CD4-positive, alpha-beta T cell (primary cell): ENCODE measurements at places on chromosomes 3 and 15. TPM values are rescaled to one million over a fixed set of nuclear protein-coding genes. Genes with fewer than 3 reads are reported as not detected.

- H3K4me3 ChIP-seq, result no peak overlapping the region
- H3K36me3 ChIP-seq, result no peaks in the 10 kb centered on the region
- DNase-seq, result no peak
- no peaks in the 10 kb centered on the region for H3K4me1 ChIP-seq
- no peaks in the 10 kb centered on the region for H3K27me3 ChIP-seq
Measured at GRCh38 chr3:99551520-99551919, 86.9 kb upstream of the COL8A1 start.

DNA sequence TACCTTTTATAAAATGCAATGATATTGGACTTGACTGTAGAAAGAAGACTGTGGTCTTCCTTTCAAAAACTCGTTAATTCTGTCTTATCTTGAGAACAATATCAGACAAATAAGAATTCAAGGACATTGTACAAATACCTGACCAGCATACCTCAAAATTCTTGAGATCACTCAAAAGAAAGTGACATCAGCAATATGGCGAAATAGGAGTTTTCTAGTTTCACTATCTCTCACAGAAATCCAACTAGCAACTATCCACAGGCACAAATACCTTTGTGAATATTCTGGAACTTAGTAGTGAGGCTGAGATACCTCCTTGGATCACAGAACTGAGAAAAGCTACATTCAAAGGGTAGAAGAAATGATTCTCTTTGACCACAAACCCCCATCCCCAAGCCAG, 419.7 kb downstream of the ZNF385D start:
- no peak overlapping the region for H3K4me3 ChIP-seq
- no peaks in the 10 kb centered on the region for H3K4me1 ChIP-seq
- no peaks in the 10 kb centered on the region for H3K36me3 ChIP-seq
- no peak for DNase-seq

Gene CCR8
- 2.1 TPM for total RNA-seq

- no peaks in the 10 kb centered on the region for H3K27me3 ChIP-seq
- no peaks in the 10 kb centered on the region for H3K36me3 ChIP-seq
- no peaks in the 10 kb centered on the region for H3K4me1 ChIP-seq
- DNase-seq, result no peak
Measured at GRCh38 chr3:36212251-36212650, 168.1 kb upstream of the STAC start.

Gene ITIH1
- total RNA-seq, result not detected

Gene SPATA12
- not detected for total RNA-seq

GRCh38 chr15:64781299-64781698, 5.9 kb upstream of the RBPMS2 start:
- H3K4me1 ChIP-seq, result peaks cover 7% of the 10 kb centered on the region
- H3K27me3 ChIP-seq, result peaks cover 3% of the 10 kb centered on the region
- H3K36me3 ChIP-seq, result no peaks in the 10 kb centered on the region
- no peak overlapping the region for H3K4me3 ChIP-seq
- no peak overlapping the region for H3K27ac ChIP-seq
- DNase-seq, result no peak

Gene CCR4
- 76.2 TPM for total RNA-seq

Gene CASR
- total RNA-seq, result 0.03 TPM

GRCh38 chr15:73844356-73844755, 29.0 kb upstream of the TBC1D21 start:
- no peak overlapping the region for H3K27ac ChIP-seq
- no peak for DNase-seq
- no peaks in the 10 kb centered on the region for H3K4me1 ChIP-seq
- no peaks in the 10 kb centered on the region for H3K36me3 ChIP-seq
- peaks cover 22% of the 10 kb centered on the region for H3K27me3 ChIP-seq

DNA sequence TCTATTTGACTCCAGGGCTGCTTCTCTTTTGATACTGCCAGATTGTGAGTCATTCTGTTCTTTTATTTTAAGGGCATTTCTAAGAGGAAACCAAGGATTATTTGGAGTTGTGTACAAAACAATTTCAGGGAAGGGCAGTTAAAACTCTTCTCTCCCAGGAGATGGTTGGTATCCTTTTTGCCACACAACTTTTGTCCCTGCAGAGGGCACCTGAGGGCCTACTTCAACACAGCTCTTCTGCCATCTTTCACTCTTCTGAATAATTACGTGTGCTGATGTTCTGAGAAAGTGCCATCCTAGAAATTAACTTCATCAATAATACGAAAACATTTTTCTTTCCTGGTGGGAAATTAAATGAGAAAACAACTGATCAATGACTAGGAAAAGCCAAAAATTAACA, 75.7 kb upstream of the GADL1 start:
- no peak overlapping the region for H3K27ac ChIP-seq
- H3K27me3 ChIP-seq, result no peaks in the 10 kb centered on the region
- no peaks in the 10 kb centered on the region for H3K4me1 ChIP-seq
- H3K36me3 ChIP-seq, result no peaks in the 10 kb centered on the region
- no peak overlapping the region for H3K4me3 ChIP-seq
- peak; percentile 24 for DNase-seq

DNA sequence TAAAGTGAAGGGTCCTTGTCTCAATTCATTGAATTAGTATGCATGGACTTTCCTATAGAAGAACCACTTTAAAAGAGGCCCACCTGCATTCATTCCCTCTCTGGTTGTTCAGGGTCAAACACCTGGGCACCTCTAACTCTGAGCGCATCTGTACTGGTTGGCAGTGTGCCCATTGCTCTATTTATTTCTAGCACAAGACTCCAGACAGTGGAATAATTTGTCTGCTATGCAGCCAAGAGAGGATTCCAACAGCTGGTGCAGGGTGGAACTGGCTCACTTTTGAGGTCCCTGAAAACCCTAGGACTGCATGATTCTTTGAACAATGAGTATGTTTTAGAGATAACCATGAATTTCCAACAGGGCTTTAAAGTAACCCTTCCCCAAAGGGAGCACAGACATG, 57.9 kb downstream of the CCDC33 start:
- no peak overlapping the region for H3K27ac ChIP-seq
- H3K36me3 ChIP-seq, result no peaks in the 10 kb centered on the region
- DNase-seq, result no peak
- no peaks in the 10 kb centered on the region for H3K4me1 ChIP-seq
- no peak overlapping the region for H3K4me3 ChIP-seq
- H3K27me3 ChIP-seq, result peaks cover 14% of the 10 kb centered on the region

- no peak overlapping the region for H3K4me3 ChIP-seq
- no peaks in the 10 kb centered on the region for H3K4me1 ChIP-seq
- H3K27ac ChIP-seq, result no peak overlapping the region
- no peaks in the 10 kb centered on the region for H3K27me3 ChIP-seq
Measured at GRCh38 chr3:78974181-78974790, 793.5 kb downstream of the ROBO1 start.

GRCh38 chr15:100723315-100723801, 121.0 kb downstream of the ASB7 start:
- no peak for DNase-seq
- H3K36me3 ChIP-seq, result no peaks in the 10 kb centered on the region
- no peak overlapping the region for H3K4me3 ChIP-seq
- no peaks in the 10 kb centered on the region for H3K27me3 ChIP-seq

GRCh38 chr3:146156095-146156494, 4.9 kb downstream of the PLOD2 start:
- peaks cover 28% of the 10 kb centered on the region for H3K27me3 ChIP-seq
- no peak overlapping the region for H3K4me3 ChIP-seq
- no peak for DNase-seq
- peaks cover 7% of the 10 kb centered on the region for H3K4me1 ChIP-seq
- H3K27ac ChIP-seq, result no peak overlapping the region

DNA sequence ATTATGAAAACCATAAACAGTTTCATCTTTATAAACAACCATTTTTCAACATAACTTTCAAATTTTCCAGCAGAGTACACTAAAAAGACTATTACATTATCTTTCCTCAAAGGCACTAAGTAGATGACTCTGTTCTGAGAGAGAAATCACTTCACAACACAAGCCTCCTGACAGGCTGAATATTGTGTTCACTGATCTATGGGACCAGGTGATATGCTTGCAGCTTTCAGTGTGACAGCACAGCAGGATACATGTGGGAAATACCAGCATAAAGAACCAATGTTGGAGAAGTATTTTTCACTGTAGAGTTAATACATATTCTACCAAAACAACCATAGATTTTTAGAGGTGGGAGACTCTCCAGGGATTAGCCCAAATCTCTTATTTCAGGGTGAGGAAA, 350.6 kb downstream of the PLCL2 start:
- H3K4me1 ChIP-seq, result no peaks in the 10 kb centered on the region
- no peaks in the 10 kb centered on the region for H3K36me3 ChIP-seq
- no peak overlapping the region for H3K4me3 ChIP-seq
- DNase-seq, result no peak
- no peaks in the 10 kb centered on the region for H3K27me3 ChIP-seq
- peak overlapping the region; percentile 14 for H3K27ac ChIP-seq

GRCh38 chr15:60804986-60805949, 326.3 kb upstream of the ICE2 start:
- no peaks in the 10 kb centered on the region for H3K36me3 ChIP-seq
- H3K27ac ChIP-seq, result no peak overlapping the region
- H3K4me3 ChIP-seq, result no peak overlapping the region
- H3K4me1 ChIP-seq, result peaks cover 58% of the 10 kb centered on the region
- no peak for DNase-seq
- H3K27me3 ChIP-seq, result no peaks in the 10 kb centered on the region

GRCh38 chr15:36815786-36816185, 236.4 kb downstream of the CDIN1 start:
- no peaks in the 10 kb centered on the region for H3K36me3 ChIP-seq
- H3K4me1 ChIP-seq, result no peaks in the 10 kb centered on the region
- no peak overlapping the region for H3K27ac ChIP-seq
- no peaks in the 10 kb centered on the region for H3K27me3 ChIP-seq

GRCh38 chr3:127488740-127489139, 101.8 kb downstream of the TPRA1 start:
- no peak overlapping the region for H3K4me3 ChIP-seq
- H3K27ac ChIP-seq, result no peak overlapping the region
- H3K27me3 ChIP-seq, result peaks cover 9% of the 10 kb centered on the region
- no peaks in the 10 kb centered on the region for H3K36me3 ChIP-seq
- no peak for DNase-seq
- H3K4me1 ChIP-seq, result peaks cover 2% of the 10 kb centered on the region

- no peak overlapping the region for H3K27ac ChIP-seq
- no peaks in the 10 kb centered on the region for H3K4me1 ChIP-seq
- H3K36me3 ChIP-seq, result no peaks in the 10 kb centered on the region
- no peaks in the 10 kb centered on the region for H3K27me3 ChIP-seq
- DNase-seq, result no peak
Measured at GRCh38 chr3:171615686-171616085, 155.5 kb upstream of the TNIK start.

- no peaks in the 10 kb centered on the region for H3K27me3 ChIP-seq
- no peak overlapping the region for H3K4me3 ChIP-seq
- DNase-seq, result no peak
- H3K36me3 ChIP-seq, result no peaks in the 10 kb centered on the region
Measured at GRCh38 chr3:146542179-146542578, 2.2 kb downstream of the PLSCR1 start.

DNA sequence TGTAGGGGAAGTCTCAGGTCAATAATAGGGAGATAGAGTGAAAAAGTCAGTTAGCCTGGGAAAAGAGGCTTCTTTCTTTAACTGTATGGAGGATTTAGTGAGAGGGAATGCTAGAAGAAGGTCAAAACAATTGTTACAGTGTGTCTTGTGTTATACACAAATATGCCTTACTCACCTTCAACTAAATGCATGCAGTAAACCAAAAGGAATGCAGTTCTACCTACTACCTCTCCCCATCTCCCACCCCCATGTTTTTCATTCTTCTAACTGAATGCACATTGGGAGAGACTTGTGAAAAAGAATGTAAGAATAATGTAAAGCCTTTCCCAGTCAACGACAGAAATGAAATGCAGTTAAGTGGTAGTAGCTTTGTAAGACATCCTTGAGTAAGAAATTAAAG, 33.8 kb downstream of the CCDC66 start:
- no peak overlapping the region for H3K27ac ChIP-seq
- H3K27me3 ChIP-seq, result no peaks in the 10 kb centered on the region
- H3K4me1 ChIP-seq, result peaks cover 17% of the 10 kb centered on the region

Gene ARNT2
- not detected for total RNA-seq

GRCh38 chr15:73962433-73962832, 29.7 kb downstream of the STOML1 start:
- H3K36me3 ChIP-seq, result no peaks in the 10 kb centered on the region
- no peak overlapping the region for H3K27ac ChIP-seq
- H3K27me3 ChIP-seq, result no peaks in the 10 kb centered on the region
- H3K4me3 ChIP-seq, result no peak overlapping the region
- no peak for DNase-seq

Gene SLC28A1
- not detected for total RNA-seq

Gene CD86
- total RNA-seq, result 1.4 TPM

Gene SAMMSON
- not detected for total RNA-seq

DNA sequence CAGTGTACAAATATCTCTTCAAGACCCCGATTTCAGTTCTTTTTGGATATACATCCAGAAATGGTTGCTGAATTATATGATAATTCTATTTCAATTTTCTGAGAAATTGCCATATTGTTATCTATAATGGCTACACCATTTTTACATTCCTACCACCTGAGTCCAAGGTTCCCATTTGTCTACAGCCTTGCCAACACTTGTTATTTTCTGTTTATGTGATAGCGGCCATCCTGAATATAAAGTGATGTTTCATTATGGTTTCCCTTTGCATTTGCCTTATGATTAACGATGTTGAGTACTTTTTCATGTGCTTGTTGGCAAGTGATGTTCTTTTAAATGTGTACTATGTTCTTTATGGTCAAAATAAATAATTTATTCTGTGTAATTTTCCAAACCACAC, 8.5 kb downstream of the NR1I2 start:
- H3K36me3 ChIP-seq, result no peaks in the 10 kb centered on the region
- DNase-seq, result no peak
- H3K27me3 ChIP-seq, result no peaks in the 10 kb centered on the region
- no peaks in the 10 kb centered on the region for H3K4me1 ChIP-seq

GRCh38 chr3:48247401-48247811, 6.5 kb downstream of the ZNF589 start:
- peaks cover 17% of the 10 kb centered on the region for H3K36me3 ChIP-seq
- H3K4me1 ChIP-seq, result peaks cover 27% of the 10 kb centered on the region
- H3K27ac ChIP-seq, result no peak overlapping the region
- DNase-seq, result no peak

DNA sequence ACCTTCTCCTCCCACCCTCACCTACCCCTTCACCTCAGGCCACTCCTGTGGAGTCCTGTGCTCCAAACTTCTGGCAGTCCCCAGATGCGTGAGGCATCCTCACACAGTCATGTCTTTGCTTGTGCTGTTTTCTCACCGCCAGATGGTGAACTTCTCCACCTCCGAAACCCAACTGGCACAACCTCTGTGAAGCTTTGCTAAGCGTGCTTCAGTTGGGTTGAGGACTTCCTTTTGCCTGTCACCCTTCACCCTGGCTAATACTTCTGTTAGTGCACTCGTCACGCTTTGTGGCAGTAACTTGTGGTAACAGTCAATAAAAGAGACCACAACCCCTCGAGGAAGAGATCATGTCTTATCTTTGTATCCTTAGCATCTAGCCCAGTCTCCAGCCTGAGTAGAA, 42.0 kb upstream of the SKOR1 start:
- H3K27me3 ChIP-seq, result no peaks in the 10 kb centered on the region
- no peak overlapping the region for H3K27ac ChIP-seq
- no peak overlapping the region for H3K4me3 ChIP-seq

- no peak for DNase-seq
- H3K4me3 ChIP-seq, result no peak overlapping the region
- H3K36me3 ChIP-seq, result no peaks in the 10 kb centered on the region
- H3K27ac ChIP-seq, result no peak overlapping the region
- H3K4me1 ChIP-seq, result no peaks in the 10 kb centered on the region
- no peaks in the 10 kb centered on the region for H3K27me3 ChIP-seq
Measured at GRCh38 chr15:99951511-99951910, 218.3 kb upstream of the LYSMD4 start.

GRCh38 chr3:52893723-52894122, 3.6 kb downstream of the STIMATE start:
- H3K27me3 ChIP-seq, result no peaks in the 10 kb centered on the region
- H3K4me1 ChIP-seq, result peaks cover 71% of the 10 kb centered on the region
- peak overlapping the region; percentile 75 for H3K27ac ChIP-seq
- DNase-seq, result no peak
